ENCODE measurements at places on chromosomes 7 and 10. TPM values are rescaled to one million over a fixed set of nuclear protein-coding genes. Genes with fewer than 3 reads are reported as not detected.

- no peak for DNase-seq
These were observed 11.0 kb downstream of the IMPDH1 start for GRCh38 chr7:128398841-128399135.

ABCB1 gene
- 3.2 TPM for total RNA-seq

GRCh38 chr10:103709341-103709920 is 145.9 kb downstream of the SH3PXD2A start:
- DNase-seq = no peak

GRCh38 chr10:12705943-12706342 is 295.6 kb downstream of the CCDC3 start:
- DNase-seq = no peak

DNA sequence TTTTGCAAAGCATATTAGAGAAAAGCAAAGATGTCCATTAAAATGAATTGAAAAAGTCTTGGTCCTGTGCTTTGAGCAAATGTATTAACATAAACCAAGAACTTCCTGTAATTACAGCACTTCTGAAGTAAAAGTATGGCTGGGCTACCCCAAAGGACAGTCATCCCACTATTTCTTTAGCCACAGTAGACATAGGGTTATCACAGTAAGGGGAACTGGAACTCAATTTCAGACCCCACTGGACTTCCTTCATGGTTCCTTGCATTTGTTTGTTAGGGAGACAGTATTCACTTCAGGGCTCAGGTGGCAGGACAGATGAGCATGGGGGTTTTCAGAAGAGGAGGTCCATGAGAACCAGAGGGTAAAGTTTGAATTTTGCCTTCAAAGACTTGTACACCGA is 203.1 kb upstream of the PDE1C start:
- no peak for DNase-seq

DNA sequence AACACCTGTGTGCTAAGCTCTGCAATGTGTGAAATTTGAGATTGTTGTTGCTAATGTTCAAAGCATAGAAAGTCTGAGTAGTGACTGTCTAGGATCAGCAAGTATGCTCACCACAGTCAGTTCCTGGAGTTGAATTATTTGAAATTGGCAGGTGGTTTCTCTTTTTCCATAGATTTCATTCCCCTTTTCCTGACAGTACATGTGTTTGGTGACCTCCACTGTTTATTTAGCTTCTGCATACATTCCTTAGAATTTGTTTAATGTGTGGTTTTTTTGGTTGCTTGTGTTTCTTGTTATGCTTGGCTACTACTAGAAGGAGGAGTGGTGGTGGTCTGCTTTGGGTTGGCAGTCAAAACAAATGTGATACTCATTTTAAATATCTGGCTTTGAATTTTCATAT is 52.3 kb downstream of the FOXP2 start:
- no peak for DNase-seq

GRCh38 chr10:46329690-46330016 is 42.9 kb downstream of the ANTXRL start:
- DNase-seq = no peak

- DNase-seq = peak; percentile 99
These were observed at the start of the genes ATP5MK and PDCD11 for GRCh38 chr10:103396067-103396788. TSS of gene ATP5MK (minus strand) at chr10:103396475. CDS start at chr10:103392457, 4,018 bp downstream. TSS of gene PDCD11 (plus strand) at chr10:103396626. CDS start at chr10:103398427, 1,801 bp downstream.

DNA sequence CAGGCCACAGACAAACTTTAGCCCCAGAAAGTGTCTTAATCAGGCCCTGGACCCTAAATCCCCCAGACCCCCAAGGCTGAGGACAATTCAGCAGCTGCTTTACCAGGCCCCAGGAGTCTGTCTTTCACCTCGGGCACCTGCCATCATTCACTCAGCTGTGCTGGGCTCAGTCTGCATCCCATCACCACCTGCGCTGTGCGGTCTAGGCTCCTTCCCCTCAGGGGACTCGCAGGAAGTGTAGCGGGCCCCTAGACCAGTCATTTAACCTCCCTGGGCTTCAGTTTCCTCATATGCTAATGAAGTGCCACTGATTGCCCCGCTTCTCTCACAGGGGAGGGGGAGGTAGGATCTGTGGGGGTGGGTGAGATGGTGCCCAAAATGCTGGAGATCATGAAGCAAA is 76.4 kb upstream of the ZMIZ1 start:
- no peak for DNase-seq

VIPR2 gene
- total RNA-seq = 4.6 TPM

GRCh38 chr7:111098926-111099250 is 8.0 kb downstream of the LRRN3 start:
- DNase-seq = no peak

CREB3L2 gene
- 175 TPM for total RNA-seq

DNA sequence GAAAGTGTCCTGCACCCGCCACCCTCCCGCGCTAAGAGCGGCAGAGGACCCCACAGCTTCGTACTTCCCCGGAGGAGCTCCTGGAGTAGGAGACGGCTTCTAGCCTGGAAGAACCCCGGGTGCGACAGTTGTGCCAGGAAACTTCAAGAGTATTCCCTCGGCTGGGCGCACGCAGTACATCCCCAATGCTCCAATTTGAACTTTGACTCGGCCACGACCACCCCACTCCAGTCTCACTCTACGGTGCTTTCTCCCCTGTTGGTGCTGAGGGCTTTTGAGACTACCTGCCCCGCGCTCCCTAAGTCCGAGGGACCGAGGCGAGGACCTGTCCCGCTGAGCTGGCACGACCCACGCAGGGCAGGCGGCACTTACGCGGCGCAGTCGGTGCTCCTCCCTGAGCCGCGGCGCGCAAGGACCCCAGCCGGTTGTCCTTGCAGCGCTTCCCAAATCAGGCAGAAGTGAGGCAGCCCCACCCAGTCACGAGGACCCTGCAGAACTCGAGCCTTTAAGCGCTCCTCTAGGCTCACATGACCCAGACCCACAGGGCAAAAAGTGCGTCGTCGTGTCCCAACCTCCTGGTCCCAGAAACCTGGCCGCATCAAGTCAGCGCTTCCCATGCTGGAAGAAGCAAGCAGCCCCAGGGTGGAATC is at the start of gene CPVL:
Gene CPVL, minus strand, starts transcription at position 481 of the 650 bp plus-strand sequence. CDS start 25,476 bp downstream, outside the sequence.
- no peak for DNase-seq

DNA sequence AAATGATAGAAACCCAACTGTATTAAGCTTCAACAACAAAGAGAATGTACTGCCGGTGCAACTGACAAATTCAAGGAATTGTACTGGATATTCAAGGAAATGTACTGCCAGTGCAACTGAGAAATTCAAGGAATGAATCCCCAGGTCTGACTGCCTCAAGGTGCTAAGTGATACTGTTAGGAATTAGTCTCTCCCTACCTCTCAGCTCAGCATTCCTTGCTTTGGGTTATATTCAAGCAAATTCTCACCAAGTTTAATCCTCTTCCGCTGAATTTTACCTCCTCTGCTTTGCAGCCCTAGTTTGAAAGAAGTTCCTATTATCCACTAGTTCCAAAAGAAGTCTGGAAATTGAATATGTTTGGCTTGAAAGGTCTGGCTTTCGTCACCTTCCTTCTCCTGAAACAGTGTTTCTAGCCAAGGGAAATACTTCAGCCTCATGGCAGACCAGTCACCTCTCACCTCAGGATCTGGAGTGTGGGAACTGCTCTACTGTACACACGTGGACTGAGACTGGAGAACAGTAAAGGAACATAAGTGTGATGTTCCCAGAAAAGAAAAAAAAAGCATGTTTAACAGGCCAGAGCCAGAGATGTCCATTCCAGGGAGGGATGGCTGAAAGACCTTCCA is 60.4 kb downstream of the SORCS1 start:
- no peak for DNase-seq

DNA sequence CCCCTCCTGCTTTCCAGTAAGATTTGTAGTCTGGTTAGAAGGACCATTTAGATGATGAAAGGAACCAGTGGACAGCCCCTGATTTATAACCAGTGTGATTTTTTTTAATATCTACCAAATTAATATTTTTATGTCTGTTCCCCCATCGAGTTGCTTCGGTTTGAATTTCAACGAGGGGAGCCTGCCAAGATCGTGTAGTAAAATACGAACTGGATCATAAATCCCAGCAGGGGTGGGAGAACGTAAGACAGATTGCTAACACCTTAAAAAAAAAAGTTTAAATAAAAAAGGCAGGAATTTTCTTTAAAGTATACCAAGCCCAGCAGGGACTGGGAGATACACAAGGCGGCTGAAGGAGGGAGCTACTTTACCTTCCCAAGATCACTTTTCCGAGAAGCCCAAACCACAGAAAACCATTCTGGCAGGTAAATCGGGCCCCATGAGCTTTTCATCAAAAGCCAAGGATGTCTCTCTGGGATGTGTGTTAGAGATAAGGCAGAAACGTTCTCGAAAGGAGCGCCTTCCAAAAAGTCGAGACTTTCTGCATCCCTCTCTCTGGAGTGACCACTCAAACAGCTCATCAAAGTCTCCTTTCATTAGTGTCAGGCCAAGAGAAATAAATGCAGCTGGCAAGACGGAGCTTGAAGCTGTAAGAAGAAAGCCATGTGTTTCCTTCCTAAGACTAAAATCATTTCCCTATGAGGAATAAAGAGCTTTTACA is 270.5 kb upstream of the NFE2L3 start:
- no peak for DNase-seq

GRCh38 chr10:117460846-117461765 is 81.4 kb upstream of the EMX2 start:
- no peak for DNase-seq

DNA sequence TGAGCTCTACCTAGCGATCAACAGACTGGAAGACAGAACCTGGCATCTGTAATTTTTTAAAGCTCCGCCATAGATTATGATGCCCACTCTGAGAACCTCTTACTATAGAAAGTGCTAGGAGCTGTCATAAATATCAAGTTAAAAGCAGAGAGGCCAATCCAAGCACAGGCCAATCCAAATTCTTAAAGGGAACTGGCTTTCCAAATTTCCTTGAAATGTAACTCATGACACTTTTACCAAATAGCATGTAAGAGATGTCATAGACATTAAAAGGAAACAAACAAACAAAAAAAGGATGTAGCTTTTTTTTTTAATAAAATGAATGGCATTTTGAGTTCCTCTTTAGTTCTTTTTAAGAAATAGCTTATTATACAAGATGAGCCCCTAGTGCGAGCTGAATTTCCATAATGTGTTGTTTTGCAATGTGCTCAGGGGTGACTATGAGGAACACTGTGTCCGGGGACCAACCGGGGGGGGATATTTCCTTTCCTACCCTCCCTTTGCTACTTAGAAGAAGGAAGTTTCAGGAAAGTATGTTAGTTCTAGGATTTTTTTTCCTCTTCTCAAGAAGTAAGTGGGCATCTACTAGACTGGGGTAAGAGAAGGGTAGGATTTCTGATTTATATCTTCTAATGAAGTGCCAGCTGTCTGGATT is 23.7 kb upstream of the MRC1 start:
- DNase-seq = no peak

GRCh38 chr10:7046615-7047014 is 364.2 kb downstream of the SFMBT2 start:
- DNase-seq = no peak

CALY gene
- total RNA-seq = not detected

PRKG1 gene
- 12.9 TPM for total RNA-seq

GRCh38 chr10:78402591-78402990 is 368.9 kb downstream of the RPS24 start:
- no peak for DNase-seq

DNA sequence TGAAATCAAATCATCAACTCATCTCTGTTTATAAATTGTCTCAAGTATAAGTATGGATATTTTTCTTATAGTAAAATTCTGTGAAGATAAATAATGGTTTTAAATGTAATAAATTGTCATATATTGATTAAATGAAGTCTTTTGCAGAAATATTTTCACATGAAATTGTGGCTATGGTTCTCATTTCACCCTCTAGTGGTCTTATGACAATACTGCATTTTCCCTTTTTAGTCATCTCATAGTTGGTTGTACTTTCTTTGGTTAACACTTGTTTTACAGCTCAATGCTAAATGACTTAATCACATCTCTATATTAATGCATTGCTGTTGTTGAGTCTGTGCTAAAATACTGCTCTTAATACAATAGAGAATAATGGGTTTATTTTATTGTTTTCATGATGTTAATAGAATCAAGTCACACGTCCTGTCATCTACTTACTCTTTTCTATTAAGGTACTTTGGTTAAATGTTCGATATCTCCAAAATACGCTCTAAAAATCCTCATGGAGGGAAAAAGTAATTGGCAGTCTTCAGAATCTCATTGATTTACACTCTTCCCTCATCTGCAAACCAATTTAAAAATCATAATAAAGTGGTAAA is 38.0 kb upstream of the CACNA2D1 start:
- DNase-seq = no peak

- DNase-seq = no peak
These were observed 32.6 kb downstream of the LRRTM3 start for GRCh38 chr10:66958466-66958865.

FGL2 gene
- total RNA-seq = 34.4 TPM

SUN3 gene
- not detected for total RNA-seq

ANKRD30A gene
- total RNA-seq = 3.5 TPM

DNA sequence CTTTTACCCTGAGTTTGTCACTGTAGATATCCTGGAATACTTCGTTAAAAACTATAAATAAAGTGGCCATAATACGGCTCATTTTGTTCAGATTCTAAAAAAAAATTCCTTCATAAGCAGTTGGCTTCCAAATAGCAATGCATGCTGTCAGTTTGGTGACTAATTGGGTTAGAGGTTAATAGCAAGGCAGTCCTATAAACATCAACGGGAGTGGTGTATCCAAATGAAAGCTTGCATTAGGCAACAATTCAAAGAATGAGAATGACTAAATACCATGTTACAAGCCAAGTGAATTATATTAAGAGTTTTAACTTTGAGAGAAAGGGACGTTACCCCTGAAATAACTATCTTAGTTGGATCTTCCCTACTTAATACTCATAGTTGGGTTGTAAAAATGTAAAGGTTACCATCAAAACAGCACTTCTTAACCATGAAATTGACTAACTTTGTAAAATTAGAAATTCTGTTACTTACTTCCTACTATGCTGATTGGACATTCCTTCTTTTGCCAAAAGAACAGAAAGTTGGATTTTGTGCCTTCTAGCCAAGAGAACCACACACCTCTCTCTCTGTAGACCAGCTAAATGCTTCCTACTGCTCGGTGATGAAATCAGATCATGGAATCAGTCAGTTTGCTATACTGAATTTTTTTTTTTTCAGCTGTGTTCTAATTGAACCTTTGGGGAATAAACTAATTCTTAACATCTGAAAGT is 98.0 kb downstream of the KAT6B start:
- no peak for DNase-seq

- no peak for DNase-seq
These were observed 17.8 kb upstream of the CLDN4 start for GRCh38 chr7:73812996-73813395.

MLXIPL gene
- total RNA-seq = 91.5 TPM

GRCh38 chr7:73973091-73973490 is 54.9 kb upstream of the ELN start:
- DNase-seq = peak; percentile 81

TFPI2 gene
- total RNA-seq = 27.9 TPM

FFAR4 gene
- 2.3 TPM for total RNA-seq

GRCh38 chr10:129328546-129328945 is 138.5 kb upstream of the MGMT start:
- no peak for DNase-seq

GRCh38 chr7:2662273-2663120 is 25.5 kb upstream of the AMZ1 start:
- no peak for DNase-seq

DNA sequence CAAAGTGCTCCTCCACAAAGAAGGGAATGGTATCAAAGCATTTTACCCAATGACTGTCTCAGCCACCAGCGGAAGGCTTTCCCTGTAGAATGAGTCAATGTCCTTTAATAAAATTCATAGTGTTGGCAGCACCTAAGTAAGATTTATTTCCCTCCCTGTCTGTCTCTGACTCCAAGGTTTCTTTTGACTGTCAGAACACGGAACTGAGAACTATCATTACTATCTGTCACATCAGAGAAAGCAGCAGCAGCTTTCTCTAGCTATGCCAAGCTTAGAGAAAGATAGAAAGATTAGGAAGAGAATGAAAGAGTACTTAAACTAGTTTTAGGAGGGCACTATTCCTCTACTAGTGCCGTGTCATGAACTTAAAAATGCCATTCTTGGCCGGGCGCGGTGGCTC is 400.1 kb downstream of the SORCS1 start:
- no peak for DNase-seq
